NCI-H1105 (cell line): ENCODE measurements at places on chromosomes 6 and 20.

- no peak for DNase-seq
These were observed 81.0 kb upstream of the ASF1A start for GRCh38 chr6:118812970-118813369.

DNA sequence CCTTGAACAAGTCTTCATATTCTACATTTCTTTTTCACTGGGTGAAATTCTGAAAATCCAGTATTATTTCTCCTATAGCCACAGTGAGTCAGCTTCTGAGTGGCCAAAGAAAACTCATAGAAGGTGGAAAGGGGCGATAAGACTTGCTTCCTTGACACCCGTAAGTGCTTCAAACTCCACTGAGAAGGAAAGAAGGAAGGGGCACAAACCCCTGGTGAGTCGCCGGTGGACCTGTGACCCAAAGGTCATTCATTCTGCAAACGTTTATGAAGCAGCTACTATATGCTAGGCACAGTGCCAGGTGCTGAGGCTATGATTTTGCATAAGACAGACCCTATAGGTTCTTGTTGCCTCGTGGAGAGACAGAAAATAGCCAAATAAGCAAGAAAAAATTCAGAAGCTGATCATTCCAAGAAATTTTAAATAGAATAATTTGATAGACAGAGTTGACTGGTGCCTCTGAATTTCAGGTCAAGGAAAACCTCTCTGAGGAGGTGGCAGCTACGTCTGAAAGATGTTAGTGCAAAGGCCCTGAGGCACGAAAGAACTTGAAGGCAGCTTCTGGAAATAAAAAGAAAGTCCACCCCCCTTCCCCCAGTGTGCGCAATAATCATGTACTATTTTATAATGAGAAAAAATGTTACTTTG lies 118.2 kb downstream of the CD24 start:
- no peak for DNase-seq

DNA sequence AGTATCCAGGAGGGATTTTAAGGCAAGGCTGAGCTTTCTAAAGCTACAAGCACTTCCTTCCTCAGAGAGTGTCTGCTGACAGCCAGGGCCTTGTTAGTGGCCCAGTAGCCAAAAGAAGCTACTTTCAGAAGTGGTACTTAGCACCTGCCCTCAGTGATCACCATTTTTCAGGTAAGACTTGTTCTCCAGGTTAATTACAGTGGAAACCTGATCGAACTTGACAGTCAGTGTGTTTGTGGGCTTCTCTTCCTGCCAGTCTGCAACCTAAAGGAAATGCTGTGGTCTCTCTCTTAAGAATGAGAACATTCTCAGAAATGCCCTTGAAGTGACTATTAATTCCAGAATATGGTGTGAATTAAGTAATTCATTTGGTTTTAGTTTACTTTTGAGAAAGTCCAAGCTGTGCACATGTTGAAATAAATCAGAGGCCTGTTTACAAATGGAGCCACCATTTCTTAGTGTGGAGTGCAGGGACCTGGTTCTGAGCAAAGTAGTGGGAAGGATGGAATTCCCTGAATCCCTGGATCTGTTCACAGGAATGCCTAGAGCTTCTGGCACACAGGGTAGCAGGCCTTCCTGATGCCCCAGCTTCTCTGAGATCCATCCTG lies 185.3 kb upstream of the AGPAT4 start:
- DNase-seq = no peak

GRCh38 chr6:13068586-13069210 lies 259.6 kb downstream of the TBC1D7 start:
- DNase-seq = no peak

DNA sequence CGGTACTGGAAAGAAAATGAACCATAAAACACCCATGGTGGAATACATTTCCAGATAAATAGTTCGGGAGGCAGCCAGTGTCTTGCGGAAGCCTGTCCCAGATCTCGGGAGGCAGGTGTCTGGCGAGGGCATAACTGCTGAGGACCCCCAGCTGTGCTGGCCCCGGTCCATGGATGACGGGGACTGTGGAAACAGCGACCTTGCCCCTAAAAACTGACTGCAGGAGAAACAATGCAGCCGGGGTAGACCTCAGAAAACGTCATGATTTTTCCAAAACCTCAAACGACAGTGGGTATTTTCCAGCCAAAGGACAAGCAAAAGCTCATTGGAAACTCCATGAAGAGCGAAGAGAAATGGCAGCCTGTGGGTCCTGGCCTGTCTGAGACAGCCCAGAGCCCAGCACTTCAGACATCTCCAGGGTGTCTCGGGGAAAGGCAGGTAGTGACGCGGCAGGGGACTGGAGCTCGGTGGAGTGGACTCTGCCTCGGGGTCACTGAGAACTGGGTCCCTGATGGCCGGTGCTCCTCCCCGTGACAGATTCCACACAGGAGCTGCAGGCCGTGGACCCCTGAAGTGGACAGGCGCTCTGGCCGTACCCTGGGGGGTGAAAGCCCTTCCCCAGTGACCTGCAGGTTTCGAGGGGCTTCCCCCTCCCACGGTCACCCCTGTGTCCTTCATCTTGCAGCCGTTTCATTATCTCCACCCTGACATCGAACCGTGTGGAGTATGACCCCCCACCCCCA lies 188.6 kb downstream of the SYNDIG1 start:
- no peak for DNase-seq

DNA sequence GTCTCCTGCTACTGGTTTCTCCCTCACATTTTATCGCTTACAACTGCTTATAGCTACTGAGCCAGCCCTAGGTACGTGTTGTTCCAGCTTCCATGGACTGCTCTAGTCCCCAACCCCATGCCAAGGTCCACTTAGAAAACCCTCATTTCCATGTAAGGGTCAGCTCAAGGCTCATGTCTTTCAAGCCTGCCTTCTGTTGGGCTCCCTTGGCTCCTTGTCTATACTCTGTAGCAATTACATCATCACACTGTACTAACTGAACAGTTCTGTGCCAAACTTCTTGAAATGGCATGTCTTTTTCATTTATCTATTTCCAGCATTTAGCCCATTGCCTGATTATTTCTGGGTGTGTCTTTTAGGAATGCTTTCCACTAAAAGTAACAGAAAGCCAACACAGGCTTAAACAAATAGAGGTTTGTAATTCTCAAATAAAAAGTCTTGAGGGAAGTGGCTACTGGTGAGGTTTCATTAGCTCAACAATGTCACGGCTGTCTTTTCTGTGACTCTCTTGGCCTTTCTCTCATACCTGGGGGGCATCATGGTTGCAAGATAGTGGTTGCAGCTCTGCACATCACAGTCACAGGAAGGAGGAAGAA lies 317.6 kb downstream of the TPBG start:
- DNase-seq = no peak

GRCh38 chr6:130500693-130501092 lies 134.9 kb downstream of the TMEM200A start:
- DNase-seq = no peak

GRCh38 chr20:56575157-56575556 lies 42.1 kb downstream of the FAM209B start:
- no peak for DNase-seq

DNA sequence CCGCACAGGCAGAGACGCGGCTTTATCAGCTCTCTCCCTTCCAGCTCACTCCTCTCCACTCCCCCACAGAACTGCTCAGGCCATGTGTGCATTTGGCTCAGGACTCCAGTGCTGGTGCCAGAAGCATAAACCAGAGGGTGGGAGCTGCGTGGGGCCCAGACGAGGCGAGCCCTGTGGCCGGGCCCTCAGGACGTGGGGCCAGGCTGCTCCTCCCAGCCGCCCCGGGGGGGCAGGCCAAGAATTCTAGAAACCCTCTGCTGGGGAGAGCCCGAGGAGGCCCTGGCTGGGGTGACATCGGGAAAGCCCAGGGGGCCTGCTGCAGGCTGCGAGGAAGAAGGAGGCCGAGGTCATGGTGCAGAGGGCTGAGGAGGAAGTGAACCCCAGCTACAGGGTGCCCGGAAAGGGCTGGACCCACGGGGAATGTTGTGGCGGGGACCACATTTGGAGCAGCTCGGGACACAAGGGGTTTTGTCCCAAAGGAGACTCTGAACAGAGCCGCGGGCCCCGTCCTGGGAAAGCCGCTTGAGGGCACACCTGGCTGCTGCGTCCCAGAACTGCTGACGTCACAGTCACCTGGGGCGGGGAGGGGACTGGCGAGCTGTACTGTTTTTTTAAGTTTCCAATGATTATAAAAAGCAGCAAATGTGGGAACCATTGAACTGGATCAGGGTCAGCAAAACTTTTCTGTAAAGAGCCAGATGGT lies 107.1 kb downstream of the BANF2 start:
- DNase-seq = no peak

DNA sequence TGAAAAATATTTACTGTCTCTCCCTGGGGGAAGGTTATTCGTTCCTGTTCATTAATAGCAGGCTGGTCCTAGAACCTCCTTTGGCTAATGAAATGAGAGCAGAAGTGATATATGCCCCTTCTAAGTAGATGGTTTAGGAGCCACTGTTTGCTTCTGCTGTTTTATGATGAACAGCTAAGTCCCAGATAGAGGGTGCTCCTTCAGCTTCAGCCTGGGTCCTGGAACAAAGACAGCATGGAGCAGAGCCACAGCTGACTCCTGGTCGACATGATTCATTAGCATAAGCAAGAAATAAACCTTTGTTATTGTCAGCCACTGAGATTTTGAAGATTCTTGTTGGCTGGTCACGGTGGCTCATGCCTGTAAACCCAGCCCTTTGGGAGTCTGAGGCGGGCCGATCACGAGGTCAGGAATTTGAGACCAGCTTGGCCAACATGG lies 47.8 kb upstream of the ARMC2 start:
- no peak for DNase-seq

DNA sequence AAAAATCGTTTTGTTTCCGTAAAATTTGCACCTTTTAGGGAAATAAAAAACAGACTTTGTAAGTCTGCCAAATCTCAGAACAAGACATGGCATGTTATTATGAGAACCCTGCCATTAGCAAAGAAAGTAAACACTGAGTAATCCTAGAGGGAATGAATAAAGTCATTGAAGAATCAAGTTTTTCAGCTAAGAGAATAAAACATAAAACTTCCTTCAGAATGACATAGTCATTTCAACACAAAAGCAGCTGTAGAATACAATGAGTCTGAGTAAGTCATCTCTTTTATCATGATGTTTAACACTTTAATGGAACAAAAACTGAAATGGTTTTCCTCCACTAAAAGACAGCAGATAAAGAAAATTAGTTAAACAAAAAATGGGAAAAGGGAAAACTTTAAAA lies 10.3 kb upstream of the DST start:
- DNase-seq = peak; percentile 39

DNA sequence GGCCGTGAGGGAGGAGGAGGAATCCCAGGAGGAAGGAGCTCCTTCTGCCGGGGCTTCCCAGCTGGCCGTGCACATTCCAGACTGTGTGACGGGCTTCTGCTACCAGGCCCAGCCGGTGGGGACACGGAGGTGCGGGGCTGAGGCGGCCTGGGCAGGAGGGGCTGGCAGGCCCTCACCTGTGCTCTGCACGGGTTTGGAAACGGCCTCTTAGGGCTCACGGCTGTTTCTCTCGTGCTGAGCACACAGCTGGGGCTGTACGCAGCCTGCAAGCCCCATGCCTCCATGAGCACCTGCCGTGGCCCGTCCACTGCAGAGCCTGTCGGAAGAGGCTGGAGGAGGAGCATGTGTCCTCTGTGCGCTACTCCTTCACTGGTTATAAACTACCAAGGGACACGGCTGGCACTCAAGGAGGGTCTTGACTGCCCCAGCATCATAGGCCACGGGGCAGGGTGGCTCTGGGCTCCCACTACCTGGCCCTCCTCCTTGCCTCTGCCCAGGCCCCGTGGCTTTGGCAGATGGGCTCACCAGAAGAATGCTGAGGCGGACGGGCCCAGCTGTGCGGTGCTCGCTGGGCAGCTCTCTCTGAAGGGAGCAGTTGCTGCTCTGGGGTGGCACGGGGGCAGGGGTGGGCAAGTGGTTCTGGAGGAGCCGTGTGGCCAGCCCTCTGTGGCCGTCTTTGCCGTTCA lies 15.8 kb downstream of the NPEPL1 start:
- no peak for DNase-seq

DNA sequence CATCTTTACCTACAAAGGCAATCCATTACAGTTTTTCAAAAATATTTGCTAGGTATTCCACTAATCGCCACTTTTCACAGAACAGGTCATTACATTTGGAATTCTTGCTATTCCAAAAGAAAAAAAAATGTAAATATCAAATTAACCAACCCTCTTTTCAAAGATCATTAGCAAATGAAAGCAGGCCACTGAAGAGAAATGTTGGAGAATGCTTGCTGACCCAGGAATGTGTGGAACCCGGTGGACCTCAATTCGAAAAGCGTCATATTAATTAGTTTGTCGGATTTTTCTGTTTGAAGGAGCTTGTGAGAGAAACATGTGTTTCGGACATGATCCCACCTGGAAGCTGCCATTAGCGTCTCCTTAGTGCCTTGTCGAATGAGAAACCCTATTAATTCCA lies 27.9 kb upstream of the SERPINB9 start:
- DNase-seq = no peak

GRCh38 chr20:53738039-53738944 lies 144.7 kb upstream of the ZNF217 start:
- peak; percentile 88 for DNase-seq

GRCh38 chr6:106084106-106084988 lies 1.8 kb upstream of the PRDM1 start:
- DNase-seq = peak; percentile 84

GRCh38 chr6:76165471-76166221 lies 93.2 kb upstream of the IMPG1 start:
- DNase-seq = no peak

DNA sequence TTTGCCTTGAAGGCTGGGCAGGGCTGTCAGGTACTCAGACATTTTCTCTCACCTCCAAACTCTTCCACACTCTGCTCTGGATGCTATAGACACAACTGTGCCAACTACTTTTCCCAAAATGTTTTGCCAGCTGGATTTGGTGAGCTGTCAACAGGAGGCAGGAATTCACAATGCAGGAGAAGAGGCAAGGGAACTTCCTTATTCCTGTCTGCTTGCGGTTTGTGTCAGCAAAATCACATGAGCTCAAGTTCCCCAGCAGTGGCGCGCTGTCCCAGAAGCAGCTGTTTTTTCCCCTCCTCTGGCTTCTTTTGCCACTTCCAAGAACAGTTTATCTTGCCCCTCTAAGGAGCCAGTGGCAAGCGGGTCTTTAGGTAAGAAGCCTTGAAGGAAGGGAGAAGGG lies 608.2 kb downstream of the PRKN start:
- DNase-seq = no peak

DNA sequence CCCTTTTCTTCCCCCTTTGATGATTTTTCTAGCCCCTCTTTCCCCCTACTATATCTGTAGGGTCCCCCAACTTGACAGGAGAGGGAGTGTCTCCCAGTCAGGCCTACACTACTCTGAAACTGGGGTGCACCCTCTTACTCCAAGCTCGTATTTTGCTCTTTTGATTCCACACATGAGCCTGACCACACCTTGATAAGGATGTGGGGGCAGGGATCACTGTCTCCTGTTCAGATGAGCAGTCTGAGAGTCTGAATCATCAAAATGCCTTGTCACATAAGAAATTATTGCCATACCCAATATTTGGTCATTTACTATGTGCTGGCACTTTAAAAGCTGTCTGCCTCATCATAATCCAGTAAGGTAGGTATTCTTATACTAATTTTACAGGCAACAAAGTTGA lies 15.9 kb downstream of the PNPLA1 start:
- no peak for DNase-seq

DNA sequence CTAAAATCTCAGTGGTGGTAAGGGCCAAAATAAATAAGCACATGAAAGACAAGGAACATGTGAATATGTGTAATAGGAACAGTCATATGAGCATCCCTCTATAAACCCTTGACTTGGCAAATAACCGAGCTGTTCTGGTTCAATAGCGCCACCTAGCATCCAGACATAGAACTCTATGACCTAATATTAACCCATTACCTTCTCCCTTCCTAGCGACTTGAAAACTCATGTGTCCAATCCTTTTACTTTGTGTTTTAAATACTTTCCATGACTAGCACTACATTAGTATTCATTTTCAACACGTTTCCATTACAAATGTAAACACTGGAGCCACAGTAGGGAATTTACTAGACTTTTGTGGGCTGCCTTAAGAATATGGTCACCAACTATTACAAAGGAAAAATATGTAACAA lies 279.7 kb downstream of the UST start:
- DNase-seq = peak; percentile 38
